ENCODE measurements at places on chromosomes 12 and 14. TPM values are rescaled to one million over a fixed set of nuclear protein-coding genes. Genes with fewer than 3 reads are reported as not detected.

- H3K4me1 ChIP-seq: no peaks in the 10 kb centered on the region
- H3K36me3 ChIP-seq: no peaks in the 10 kb centered on the region
- no peak overlapping the region for H3K4me3 ChIP-seq
- no peaks in the 10 kb centered on the region for H3K27me3 ChIP-seq
- no peak for DNase-seq
- H3K27ac ChIP-seq: no peak overlapping the region
Observed at GRCh38 chr12:81942594-81942993, 183.4 kb upstream of the PPFIA2 start.

DNA sequence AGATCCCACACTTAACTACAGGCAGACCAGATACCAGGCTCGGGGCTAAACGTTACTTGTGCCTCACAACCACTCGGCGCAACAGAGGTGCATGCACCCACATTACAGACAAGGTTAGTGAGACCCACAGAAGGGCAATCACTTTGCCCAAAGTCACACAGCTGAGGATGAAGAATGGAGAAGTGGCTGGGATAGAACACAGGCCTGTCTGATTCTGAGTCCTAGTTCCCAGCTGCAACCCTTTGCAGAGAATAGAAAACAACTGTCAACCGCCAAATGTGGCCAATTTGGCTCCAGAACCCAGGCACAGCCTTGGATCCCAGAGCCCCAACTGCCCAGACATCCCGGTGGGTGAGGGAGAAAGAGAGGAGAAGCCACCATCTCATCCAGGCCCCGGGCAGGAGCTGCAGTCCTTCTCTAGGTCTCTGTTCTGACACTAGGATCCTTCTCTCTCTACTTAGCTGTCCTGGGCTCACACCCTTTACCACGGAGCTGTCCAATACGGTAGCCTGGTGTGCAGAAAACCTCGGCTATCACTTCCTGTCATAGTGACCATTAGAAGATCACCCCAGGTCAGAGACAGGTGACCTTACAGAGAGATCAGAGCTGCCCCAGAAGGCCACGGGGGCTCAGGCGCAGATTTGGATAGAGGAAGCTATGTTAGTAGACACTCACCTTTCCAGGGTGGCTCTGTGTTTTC is 59.1 kb downstream of the FAM222A start:
- H3K27ac ChIP-seq: no peak overlapping the region
- H3K4me3 ChIP-seq: no peak overlapping the region
- peaks cover 3% of the 10 kb centered on the region for H3K4me1 ChIP-seq
- DNase-seq: peak; percentile 3
- no peaks in the 10 kb centered on the region for H3K27me3 ChIP-seq

TEX52 gene
- not detected for total RNA-seq

GRCh38 chr12:110012659-110013058 is 13.4 kb downstream of the ANKRD13A start:
- no peaks in the 10 kb centered on the region for H3K27me3 ChIP-seq
- H3K4me3 ChIP-seq: no peak overlapping the region
- peak overlapping the region; percentile 73 for H3K27ac ChIP-seq
- no peaks in the 10 kb centered on the region for H3K36me3 ChIP-seq

- peaks cover 9% of the 10 kb centered on the region for H3K4me1 ChIP-seq
- H3K27ac ChIP-seq: no peak overlapping the region
- DNase-seq: no peak
- no peak overlapping the region for H3K4me3 ChIP-seq
- H3K36me3 ChIP-seq: no peaks in the 10 kb centered on the region
Observed at GRCh38 chr12:113189361-113189760, 3.8 kb downstream of the RITA1 start.

DNA sequence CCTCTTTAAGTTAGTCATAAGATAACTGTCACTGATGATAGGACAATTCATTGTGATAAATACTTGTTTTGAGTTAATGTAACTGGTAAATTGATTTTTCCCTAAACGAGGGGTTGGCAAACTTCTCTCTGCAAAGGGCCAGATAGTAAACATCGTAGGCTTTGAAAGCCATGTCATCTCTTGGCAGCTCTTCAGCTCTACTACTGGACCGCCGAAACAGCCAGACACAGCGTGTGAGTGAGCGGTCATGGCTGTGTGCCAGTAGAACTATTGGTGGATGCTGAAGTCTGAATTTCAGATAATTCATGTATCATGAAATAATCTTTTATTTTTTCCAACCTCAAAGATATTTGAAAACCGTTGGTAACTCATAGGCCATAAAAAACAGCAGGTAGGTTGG is 9.9 kb downstream of the PIWIL1 start:
- H3K27ac ChIP-seq: no peak overlapping the region
- DNase-seq: no peak
- H3K27me3 ChIP-seq: no peaks in the 10 kb centered on the region

DNA sequence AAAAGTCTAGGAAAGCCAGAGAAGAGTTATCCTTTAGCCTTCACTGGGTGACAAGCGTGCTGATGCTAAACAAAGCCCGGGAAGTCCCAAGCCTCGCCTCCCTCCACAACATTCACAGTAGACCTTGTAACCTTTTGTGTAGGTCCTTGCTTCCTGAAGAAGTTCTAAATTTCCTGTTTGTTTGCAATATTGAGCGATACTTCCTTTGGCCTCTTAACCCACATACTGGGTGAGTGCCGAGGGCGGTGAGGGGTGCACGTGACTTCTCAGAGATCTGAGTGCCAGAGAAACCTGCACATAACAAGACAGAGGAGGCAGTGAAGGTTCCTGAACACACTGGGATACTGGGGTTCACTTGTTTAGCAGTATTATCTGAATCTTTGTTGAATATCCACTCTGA is 134.3 kb downstream of the PLXNC1 start:
- no peaks in the 10 kb centered on the region for H3K36me3 ChIP-seq
- H3K27ac ChIP-seq: no peak overlapping the region
- DNase-seq: no peak
- H3K27me3 ChIP-seq: peaks cover 43% of the 10 kb centered on the region
- no peak overlapping the region for H3K4me3 ChIP-seq

GRCh38 chr12:98351089-98351488 is 164.3 kb upstream of the TMPO start:
- H3K27ac ChIP-seq: no peak overlapping the region
- DNase-seq: no peak
- no peaks in the 10 kb centered on the region for H3K4me1 ChIP-seq
- H3K27me3 ChIP-seq: no peaks in the 10 kb centered on the region
- H3K36me3 ChIP-seq: no peaks in the 10 kb centered on the region

GRCh38 chr12:95762123-95762785 is 28.3 kb downstream of the NTN4 start:
- H3K4me3 ChIP-seq: no peak overlapping the region
- H3K27ac ChIP-seq: peak overlapping the region; percentile 61
- no peaks in the 10 kb centered on the region for H3K36me3 ChIP-seq
- H3K27me3 ChIP-seq: no peaks in the 10 kb centered on the region

DNA sequence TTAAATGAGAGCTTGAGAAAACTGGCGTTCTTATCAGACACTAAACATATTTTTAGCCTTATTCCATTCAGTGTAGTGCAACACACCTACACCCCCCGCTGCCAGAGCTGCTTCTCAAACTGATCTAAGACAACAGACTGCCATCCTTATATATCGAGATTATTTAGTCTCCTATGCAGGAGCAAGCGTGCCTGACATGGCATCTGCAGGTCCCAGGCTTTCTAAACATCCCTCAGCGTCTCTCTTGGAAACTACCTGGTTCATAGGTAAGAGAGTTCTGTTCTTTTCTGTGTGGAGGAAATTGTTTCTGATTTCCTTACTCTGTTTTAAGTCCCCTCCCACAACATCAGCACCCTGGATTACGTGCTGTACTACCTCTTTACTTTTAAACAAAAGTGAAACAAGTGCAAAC is 117.1 kb upstream of the PTPRB start:
- no peaks in the 10 kb centered on the region for H3K36me3 ChIP-seq
- H3K4me3 ChIP-seq: peak overlapping the region; percentile 4
- no peak for DNase-seq

GRCh38 chr12:24155042-24155441 is 205.6 kb upstream of the SOX5 start:
- H3K4me3 ChIP-seq: no peak overlapping the region
- no peaks in the 10 kb centered on the region for H3K27me3 ChIP-seq
- no peak for DNase-seq
- H3K27ac ChIP-seq: no peak overlapping the region

GRCh38 chr12:97643924-97644323 is 181.3 kb downstream of the RMST start:
- H3K36me3 ChIP-seq: no peaks in the 10 kb centered on the region
- no peak overlapping the region for H3K4me3 ChIP-seq
- no peak for DNase-seq
- H3K27ac ChIP-seq: no peak overlapping the region

DNA sequence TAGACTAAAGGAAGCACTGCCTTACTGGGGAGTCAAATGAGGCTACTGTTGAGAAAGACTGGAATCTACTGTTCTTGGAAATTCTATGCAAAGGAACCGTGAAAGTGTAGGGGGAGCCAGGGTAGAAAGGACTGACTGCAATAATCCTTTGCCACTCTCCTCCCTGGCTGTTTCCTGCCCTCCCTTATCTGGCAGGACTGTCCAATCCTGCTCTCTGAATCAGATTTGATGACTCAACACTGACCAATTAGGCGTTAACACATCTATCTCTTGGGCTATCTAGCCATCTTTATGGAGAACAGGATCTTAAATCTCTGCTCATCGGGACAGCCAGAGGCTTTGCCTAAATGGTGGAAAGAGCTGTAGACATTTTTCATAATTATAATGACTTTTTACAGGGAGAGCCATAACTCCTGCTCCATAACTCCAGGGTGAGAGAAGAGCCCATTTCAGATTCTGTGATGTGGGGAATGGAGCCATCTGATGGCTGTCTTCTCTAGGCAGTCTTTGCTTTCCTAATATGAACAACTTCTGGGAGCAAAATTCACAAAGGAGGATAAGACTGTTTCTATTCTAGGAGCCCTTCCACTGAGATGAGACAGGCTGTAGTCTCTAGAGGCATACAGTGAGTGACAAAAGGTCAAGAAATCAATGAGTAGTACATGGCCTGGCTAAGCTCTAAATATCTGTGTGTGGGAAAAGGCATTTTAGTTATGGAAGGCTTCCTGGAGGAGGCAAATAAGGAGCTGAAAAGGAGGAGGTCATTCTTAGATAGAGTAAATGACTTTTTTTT is 68.9 kb upstream of the CISTR start:
- H3K36me3 ChIP-seq: no peaks in the 10 kb centered on the region
- DNase-seq: peak; percentile 6
- H3K4me3 ChIP-seq: no peak overlapping the region

DNA sequence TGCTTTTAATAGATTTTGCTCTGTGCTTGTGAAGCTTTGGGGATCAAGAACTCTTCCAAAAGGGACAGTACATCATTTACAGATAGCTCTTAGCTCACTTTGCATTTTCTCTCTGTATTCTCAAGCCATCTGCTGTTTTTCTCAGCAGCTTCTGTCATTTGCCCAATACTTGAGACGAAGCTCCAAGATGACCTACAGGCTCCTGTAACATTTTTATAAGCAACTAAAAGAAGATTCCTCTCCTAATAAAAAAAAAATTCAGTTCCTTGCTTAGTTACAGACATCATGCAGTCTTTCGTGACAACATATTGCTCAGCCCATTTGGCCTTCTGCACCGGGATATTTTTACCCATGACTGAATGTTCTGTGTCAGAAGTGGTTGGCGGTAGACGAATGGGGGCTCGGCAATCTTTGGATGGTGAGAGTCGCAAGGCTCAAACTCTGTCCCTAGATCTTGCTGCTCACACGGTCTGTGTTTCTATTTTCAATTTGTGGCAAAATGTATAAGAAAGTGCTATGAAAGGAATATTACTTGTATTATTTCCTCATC is 215.6 kb downstream of the FSCB start:
- no peak for DNase-seq
- no peaks in the 10 kb centered on the region for H3K36me3 ChIP-seq
- H3K4me1 ChIP-seq: no peaks in the 10 kb centered on the region
- H3K27ac ChIP-seq: no peak overlapping the region
- no peak overlapping the region for H3K4me3 ChIP-seq
- H3K27me3 ChIP-seq: no peaks in the 10 kb centered on the region

PPFIA2 gene
- total RNA-seq: 1.2 TPM

DNA sequence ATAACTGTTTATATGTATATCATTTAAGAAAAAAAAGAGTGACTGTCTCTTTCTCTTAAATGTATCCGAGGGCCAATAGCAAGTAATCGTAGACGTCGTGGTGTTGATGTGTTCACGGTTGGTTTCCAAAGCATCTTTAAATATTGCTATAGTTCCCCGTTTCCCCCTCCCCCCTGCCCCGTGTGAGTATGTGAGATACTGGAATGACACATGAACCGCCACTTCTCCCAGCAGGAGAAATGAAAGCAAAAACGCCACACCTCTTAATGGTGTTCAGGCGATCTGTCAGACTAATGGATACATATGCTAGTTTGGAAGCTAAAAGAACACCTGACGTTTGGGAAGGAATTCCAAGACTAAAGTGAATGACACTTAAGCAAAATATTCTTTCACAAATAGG is 258.3 kb downstream of the FOXN3 start:
- H3K27me3 ChIP-seq: no peaks in the 10 kb centered on the region
- no peak overlapping the region for H3K4me3 ChIP-seq
- DNase-seq: no peak
- no peaks in the 10 kb centered on the region for H3K4me1 ChIP-seq
- H3K36me3 ChIP-seq: peaks cover 7% of the 10 kb centered on the region

DNA sequence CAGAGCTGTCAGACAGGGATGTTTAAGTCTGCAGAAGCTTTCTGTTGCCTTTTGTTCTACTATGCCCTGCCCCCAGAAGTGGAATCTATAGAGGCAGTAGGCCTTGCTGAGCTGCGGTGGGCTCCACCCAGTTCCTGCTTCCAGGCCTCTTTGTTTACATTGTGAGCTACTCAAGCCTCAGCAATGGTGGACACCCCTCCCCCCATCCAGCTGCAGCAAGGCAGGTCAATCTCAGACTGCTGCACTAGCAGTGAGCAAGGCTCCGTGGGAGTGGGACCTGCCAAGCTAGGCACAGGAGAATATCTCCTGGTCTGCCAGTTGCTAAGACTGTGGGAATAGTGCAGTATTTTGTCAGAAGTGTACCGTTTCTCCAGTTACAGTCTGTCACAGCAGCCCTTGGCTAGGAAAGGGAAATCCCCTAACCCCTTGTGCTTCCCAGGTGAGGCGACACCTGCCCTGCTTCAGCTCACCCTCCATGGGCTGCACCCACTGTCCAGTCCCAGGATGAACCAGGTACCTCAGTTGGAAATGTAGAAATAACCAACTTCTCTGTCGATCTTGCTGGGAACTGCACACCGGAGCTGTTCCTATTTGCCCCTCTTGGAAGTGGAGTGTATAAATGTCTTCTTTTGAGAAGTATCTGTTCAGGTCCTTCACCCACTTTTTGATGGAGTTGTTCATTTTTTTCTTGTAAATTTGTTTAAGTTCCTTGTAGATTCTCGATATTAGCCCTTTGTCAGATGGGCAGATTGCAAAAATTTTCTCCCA is 213.5 kb upstream of the SLC38A2 start:
- no peaks in the 10 kb centered on the region for H3K4me1 ChIP-seq
- no peaks in the 10 kb centered on the region for H3K27me3 ChIP-seq
- peak overlapping the region; percentile 14 for H3K27ac ChIP-seq
- H3K36me3 ChIP-seq: no peaks in the 10 kb centered on the region

DNA sequence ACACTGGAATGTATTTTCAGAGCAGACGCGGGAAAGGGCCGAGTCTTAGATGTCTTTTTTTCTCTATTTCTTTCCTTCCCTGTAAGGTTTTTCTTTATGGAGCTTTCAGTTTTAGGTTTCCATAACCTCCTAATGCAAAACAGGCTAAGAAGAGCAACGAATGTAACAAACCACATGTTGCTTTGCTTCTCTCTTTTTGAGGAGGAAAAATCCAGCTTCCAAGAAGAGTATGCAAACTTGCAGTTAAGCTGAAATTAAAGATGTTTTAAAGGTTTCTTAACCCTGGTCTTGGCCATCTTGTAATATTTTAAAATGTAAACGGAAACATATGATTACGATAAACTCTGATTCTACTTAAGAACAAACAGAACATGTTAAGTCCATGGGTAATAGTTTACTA is 86.9 kb downstream of the PRICKLE1 start:
- H3K4me3 ChIP-seq: no peak overlapping the region
- DNase-seq: no peak
- H3K27ac ChIP-seq: peak overlapping the region; percentile 65
- no peaks in the 10 kb centered on the region for H3K36me3 ChIP-seq

FLRT2 gene
- 48.0 TPM for total RNA-seq

Data from hepatocyte (in vitro differentiated cells).